ENCODE measurements at places on chromosomes 2 and 18.

- DNase-seq = no peak
Observed at GRCh38 chr2:59190518-59190917, 949.4 kb upstream of the FANCL start.

DNA sequence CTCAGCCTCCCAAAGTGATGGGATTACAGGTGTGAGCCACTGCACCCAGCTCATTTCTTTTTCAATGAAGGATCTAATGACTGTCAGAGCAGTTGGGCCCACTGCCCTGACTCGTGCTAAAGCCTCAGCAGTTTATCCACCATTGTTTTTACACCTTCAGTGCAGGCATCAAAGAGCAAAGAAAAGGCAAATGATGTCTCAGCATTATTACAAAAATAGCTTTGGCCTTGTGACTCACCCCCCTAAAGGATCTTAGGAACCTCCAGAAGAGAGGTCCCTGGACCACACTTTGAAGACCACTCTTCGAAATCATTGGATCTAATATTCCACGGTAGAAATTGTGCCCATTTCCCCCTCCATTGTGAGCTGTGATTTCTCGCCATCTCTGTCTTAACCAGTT, 21.3 kb downstream of the MLPH start:
- no peak for DNase-seq

GRCh38 chr2:70118798-70119454, 31.6 kb downstream of the PCBP1 start:
- DNase-seq = peak; percentile 45

GRCh38 chr2:48233005-48233404, 296.9 kb upstream of the STON1 start:
- no peak for DNase-seq

- DNase-seq = no peak
Observed at GRCh38 chr18:35167857-35168256, 73.0 kb upstream of the ZNF397 start.

DNA sequence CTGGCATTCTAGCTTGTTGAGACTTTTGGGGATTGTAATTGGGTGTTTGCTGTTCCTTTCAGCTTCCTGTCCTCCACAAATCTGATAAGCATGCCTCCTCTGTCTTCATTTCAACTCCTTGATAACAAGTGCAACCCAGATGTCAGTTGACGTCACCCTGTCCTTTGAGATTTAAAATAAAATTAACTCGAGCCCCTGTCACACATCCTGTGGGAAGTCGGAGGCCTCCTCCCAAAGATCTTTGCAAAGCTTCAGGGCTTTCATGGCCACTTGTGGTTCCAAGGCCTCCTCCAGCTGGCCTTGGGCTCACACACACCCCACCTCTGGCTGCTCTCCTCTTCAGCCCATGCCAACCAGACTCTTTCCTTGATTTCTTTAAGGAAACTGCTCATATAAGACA, 69.9 kb upstream of the ITGA6 start:
- no peak for DNase-seq

DNA sequence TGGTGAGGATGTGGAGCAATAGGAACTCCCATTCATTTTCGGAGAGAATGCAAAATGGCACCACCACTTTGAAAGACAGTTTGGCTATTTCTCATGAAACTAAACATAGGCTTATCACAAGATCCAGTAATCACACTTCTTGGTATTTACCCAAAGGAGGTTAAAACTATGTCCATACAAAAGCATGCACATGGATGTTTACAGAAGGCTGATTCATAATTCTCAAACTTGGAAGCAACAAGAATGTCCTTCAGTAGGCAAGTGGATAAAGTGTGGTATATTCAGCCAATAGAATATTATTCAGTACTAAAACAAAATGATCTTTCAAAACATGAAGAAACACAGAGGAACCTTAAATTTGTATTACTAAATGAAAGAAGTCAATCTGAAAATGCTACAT, 440.6 kb downstream of the FBXO15 start:
- no peak for DNase-seq

GRCh38 chr18:57951117-57951796, 92.8 kb upstream of the NEDD4L start:
- no peak for DNase-seq

DNA sequence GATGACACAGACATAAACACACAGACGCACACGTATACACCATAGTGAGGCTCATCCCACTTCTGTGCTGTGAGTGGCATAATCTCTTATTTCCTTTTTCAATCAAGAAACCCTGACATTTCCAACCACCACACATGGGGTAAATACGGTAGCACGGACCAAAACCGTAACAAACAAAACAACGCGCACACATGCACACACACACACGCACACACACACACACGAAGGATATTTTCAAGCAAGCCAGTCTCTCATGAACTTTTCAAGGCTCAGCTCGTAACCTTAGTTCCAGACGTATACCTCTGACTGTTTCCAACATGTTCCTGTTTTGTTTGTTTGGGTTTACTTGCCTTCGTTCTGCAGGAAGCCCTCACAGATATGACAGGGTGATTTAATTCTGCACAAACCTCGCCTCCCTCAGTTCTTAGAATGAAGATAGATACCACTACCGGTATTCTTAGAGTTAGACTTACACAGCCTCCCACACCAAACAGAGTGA, 119.8 kb downstream of the BCL2 start:
- no peak for DNase-seq

- no peak for DNase-seq
Observed at GRCh38 chr2:144583381-144583729, 63.4 kb upstream of the ZEB2 start.

DNA sequence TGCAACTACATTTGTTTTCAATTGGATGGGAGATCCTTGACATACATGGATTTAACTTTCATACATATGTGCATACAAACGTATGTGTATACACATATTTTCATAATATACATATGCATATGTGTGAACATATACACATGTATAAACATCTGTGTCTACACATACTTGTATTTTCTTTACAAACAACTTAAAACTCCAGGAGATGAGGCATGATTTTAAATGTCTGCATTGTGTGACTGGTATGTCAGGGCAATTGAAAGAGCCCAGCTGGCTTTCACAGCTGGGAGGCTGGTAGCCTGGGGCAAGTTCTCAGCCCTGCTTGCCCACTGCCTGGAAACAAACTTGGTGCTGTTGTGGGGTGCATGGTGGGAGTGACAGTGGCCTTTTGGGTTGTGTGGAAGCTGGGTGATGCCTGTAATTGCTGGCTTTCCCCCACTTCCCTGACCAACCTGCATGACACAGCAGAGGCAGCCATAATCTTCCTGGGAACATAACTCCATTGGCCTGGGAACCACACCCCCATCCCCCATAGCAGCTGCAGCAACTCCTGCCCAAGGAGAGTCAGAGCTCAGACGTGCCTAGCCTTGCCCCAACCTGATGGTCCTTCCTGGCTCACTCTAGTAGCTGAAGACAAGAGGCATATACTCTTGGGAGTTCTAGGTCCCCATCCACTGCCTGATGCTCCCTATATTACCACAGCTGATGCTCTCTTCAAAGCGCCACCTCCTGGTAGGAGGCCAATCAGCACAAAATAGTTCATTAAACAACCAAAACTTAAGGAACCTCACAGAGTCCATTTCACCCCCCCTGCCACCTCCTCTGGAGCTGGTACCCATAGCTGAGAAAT, 158.3 kb downstream of the CERS6 start:
- no peak for DNase-seq

All from substantia nigra (tissue), 51 donors.